AG08395 (cell line): ENCODE measurements at places on chromosomes 3 and 15.

DNA sequence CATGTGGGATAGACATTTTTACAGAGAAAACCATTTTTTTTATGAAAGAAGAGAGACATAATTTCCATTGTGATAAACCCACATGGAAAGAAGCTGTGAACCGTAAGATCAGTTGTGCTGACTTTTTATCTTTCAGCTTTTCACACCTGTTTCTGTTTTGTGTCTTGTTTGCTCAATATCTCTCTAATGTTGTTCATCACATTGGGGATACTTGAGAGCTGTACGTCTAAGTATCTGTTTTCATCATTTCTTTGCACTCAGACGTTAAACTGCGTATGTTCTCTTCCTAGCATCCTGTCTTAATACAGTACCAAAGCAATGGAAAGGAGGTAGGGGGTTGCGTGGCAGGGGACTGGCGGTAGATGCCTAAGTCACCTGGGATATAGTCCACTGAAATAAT is 449.0 kb downstream of the NAALADL2 start:
- DNase-seq, result no peak

- DNase-seq, result no peak
These were observed 1.2 kb upstream of the PROK2 start for GRCh38 chr3:71786217-71786549.

GRCh38 chr15:45177285-45177684 is 10.5 kb downstream of the SHF start:
- no peak for DNase-seq

GRCh38 chr15:58556028-58556361 is 124.2 kb downstream of the LIPC start:
- DNase-seq, result no peak

GRCh38 chr3:7962301-7962700 is 539.3 kb upstream of the LMCD1 start:
- DNase-seq, result no peak
